ENCODE measurements at places on chromosomes 11 and 22. TPM values are rescaled to one million over a fixed set of nuclear protein-coding genes. Genes with fewer than 3 reads are reported as not detected.

DNA sequence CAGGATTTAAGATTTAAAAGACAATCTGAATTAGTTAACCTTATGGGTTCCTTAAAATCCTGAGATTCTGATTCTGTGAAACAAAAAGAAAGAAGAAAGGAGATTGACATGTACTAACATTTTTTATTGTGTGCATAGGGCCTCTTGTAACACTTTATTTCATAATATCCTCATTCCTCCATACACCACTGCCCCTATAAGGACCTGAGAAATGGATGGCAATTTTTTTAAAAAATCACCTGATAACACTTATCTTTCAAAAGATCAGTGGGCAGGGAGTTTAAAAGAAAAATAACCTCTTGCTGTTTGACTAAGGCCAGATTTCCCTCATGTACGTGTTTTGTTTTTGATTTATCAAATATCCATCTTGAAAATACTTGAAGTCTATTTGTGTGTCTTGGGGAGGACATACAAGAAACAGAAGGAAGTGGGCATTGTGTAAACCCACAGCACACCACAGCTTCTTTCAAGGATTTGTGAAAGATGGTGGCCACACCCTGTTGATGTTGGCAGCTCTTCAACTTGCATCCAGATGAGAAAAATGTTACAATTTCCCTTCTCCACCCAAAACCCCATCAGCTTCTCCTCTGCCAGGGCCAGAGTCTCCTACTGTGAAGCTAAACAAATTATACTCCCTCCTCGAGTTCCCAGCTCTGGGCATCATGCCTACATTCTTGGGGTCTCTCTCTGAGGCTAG lies 35.0 kb upstream of the MPEG1 start:
- DNase-seq = peak; percentile 47
- no peak overlapping the region for H3K27ac ChIP-seq
- no peaks in the 10 kb centered on the region for H3K36me3 ChIP-seq
- no peak overlapping the region for H3K4me3 ChIP-seq

DNA sequence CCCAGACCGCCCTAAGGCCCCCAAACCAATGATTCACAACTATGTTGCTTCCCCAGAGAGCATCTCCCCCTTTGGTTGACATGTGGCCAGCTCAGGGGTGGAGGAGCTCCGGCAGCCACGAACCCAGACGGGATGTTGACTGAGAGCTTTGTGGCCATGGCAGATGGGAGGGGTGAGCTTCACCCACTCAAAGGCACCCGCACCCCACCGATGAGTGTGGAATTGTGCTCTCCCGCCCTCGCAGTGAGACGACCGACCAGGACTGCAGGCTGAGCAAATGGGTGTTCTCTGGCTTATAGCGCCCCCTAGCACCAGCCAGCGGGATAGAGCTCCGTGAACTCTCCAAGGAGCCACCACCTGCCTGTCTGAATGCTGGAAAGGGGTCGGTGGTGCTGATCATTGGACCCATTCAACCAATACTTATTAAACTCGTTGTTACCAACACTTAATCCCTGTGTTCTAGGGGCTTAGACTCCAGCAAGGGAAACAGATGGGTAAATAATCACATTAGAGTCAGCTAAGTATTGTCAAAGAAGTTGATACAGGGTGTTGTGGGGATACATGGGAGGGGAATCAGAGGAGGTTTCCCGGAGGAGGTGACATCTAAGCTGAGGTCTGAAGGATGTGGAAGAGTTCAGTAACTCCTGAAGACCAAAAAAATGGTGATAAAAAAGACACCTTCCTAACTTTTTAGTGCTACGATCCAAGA lies 4.5 kb upstream of the TIMP3 start:
- no peaks in the 10 kb centered on the region for H3K36me3 ChIP-seq
- H3K27ac ChIP-seq = no peak overlapping the region
- no peaks in the 10 kb centered on the region for H3K27me3 ChIP-seq

DNA sequence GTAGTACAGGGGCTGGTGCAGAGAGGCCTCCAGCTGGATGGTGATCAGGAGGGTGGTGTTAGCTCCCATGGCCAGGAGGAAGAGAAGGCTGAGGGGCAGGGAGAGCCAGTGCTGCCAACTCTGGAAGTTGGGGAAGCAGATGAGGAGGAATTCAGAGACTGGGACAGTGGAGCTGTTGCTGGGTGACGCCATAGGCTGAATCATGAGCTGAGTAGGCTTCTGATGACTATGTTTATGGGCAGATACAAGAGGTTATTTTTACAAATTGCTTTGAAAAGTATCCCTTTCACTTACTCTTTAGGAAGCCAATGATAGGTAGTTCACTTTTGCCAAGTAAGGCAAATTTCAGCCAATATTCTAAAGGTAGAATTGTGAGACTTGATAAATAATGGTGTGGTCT lies 3.1 kb downstream of the OR56A1 start:
- H3K4me3 ChIP-seq = no peak overlapping the region
- H3K27me3 ChIP-seq = no peaks in the 10 kb centered on the region
- no peak for DNase-seq
- no peak overlapping the region for H3K27ac ChIP-seq

Gene OR5P2
- not detected for total RNA-seq

GRCh38 chr11:94854770-94855633 lies 86.8 kb downstream of the AMOTL1 start:
- no peaks in the 10 kb centered on the region for H3K4me1 ChIP-seq
- no peaks in the 10 kb centered on the region for H3K27me3 ChIP-seq
- no peaks in the 10 kb centered on the region for H3K36me3 ChIP-seq

DNA sequence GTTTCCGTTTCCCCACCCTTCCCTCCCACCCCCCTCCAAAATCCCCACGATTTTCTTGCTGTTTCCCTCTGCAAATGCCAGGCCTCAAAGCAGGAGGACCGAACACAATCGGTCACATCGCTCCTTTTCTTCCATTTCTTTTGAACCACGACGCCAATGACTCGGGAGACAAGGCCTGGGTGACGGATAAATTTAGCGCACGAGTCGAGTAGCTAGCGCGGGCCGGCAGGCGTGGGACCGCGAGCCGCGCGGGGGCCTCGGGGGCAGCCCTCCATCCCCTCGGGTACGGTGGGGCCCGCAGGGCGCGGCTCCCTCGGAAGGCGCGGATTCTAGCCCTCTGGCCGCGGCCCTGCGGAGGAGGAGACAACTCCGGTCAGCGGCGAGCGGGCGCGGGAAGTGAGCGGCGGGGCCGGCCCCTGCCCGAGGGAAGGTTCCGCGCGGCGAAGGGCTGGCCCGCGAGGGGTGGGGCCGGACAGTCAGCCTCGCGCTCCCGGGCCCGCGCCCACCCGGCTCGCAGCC lies 414 bp downstream of the JOSD1 start:
- H3K4me3 ChIP-seq = peak overlapping the region; percentile 86
- peak; percentile 78 for DNase-seq
- H3K27ac ChIP-seq = peak overlapping the region; percentile 45
- H3K36me3 ChIP-seq = no peaks in the 10 kb centered on the region
- H3K4me1 ChIP-seq = peaks cover 54% of the 10 kb centered on the region

Gene SCARF2
- total RNA-seq = 22.0 TPM

DNA sequence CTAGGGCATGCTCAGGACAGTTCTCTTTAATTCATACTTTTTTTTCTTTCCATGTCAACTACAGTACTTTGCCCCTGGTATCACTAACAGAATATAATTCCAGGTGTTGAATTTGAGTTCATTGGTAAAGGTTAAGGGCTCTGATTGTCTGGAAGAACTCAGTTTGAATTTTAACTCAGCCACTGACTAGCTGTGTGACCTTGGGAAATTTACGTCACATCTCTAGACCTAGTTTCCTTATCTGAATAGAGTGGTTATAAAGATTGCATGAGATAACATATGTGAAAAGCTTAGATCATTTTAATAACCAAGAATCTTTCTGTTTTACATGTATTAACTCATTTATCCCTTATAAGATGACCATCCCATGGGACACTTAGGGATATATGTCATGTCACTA lies 15.8 kb upstream of the ZC3H12C start:
- H3K4me1 ChIP-seq = no peaks in the 10 kb centered on the region
- peak overlapping the region; percentile 77 for H3K27ac ChIP-seq
- H3K4me3 ChIP-seq = no peak overlapping the region
- no peaks in the 10 kb centered on the region for H3K36me3 ChIP-seq
- no peaks in the 10 kb centered on the region for H3K27me3 ChIP-seq

- no peak for DNase-seq
- H3K4me3 ChIP-seq = no peak overlapping the region
- peaks cover 29% of the 10 kb centered on the region for H3K4me1 ChIP-seq
- no peaks in the 10 kb centered on the region for H3K36me3 ChIP-seq
- peak overlapping the region; percentile 20 for H3K27ac ChIP-seq
- H3K27me3 ChIP-seq = no peaks in the 10 kb centered on the region
Observed at GRCh38 chr11:10625281-10625981, 57.0 kb upstream of the LYVE1 start.

GRCh38 chr11:71342951-71343827 lies 90.8 kb upstream of the SHANK2 start:
- no peak overlapping the region for H3K27ac ChIP-seq
- no peaks in the 10 kb centered on the region for H3K36me3 ChIP-seq
- peak; percentile 79 for DNase-seq
- no peaks in the 10 kb centered on the region for H3K4me1 ChIP-seq

DNA sequence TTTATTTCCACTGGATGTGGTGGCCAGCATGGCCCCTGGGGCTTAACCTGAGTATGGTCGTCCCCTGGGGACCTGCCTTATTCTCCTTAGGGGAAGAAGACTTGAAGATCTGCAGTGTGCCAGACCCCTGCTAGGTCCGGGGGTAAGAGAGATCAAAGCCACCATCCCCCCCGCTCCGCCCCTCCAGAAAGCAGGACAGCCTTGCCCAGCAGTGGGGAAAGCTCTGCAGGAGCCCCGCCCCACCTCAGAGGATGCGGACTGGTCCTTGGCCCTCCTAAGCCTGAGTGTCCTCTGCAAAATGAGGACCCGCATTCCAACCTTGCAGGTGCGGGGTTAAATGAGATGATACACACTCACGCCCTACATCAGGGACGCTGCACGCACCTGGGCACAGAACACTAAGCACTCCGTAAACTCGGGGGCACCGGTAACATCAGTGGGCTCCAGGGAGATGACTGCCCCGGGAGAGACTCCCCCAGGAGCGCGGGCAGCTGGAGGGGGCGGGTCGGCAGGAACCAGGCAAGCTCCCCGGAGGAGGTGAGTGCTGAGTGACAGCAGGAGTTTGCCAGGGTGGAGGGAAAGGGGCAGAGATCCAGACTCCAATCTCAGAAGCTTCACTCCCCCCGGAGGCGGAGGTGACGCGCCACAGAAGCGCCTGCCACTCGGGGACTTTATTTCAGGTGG lies 564 bp upstream of the ANO1 start:
- no peak overlapping the region for H3K27ac ChIP-seq
- no peak overlapping the region for H3K4me3 ChIP-seq
- no peak for DNase-seq
- no peaks in the 10 kb centered on the region for H3K4me1 ChIP-seq
- no peaks in the 10 kb centered on the region for H3K36me3 ChIP-seq

GRCh38 chr11:41413843-41414242 lies 45.6 kb downstream of the LRRC4C start:
- DNase-seq = no peak
- H3K4me3 ChIP-seq = no peak overlapping the region
- no peak overlapping the region for H3K27ac ChIP-seq
- no peaks in the 10 kb centered on the region for H3K36me3 ChIP-seq
- H3K4me1 ChIP-seq = no peaks in the 10 kb centered on the region

- peaks cover 34% of the 10 kb centered on the region for H3K27me3 ChIP-seq
- no peak for DNase-seq
- no peak overlapping the region for H3K27ac ChIP-seq
Observed at GRCh38 chr22:49668402-49668801, 159.3 kb downstream of the BRD1 start.

DNA sequence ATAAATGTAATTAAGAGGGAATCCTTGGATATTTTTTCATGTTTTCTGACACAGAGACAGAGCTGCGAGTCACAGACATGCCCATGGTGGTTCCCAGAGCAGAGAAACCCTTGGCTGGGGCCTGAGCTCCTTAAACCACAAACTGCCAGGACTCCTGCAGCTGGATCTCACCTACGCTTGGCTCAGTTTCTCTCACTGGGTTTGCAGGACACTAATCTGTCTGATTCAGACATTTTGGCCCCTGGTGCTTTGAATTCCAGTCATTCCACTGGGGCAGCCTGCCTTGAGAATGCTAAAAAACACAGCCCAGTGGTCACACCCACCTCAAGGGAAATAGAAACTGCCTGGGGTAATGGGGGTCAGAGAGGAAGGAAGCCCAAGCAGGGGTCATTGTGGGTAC lies 122.6 kb downstream of the CCDC81 start:
- H3K4me3 ChIP-seq = no peak overlapping the region
- DNase-seq = no peak
- no peaks in the 10 kb centered on the region for H3K4me1 ChIP-seq
- no peaks in the 10 kb centered on the region for H3K36me3 ChIP-seq
- no peak overlapping the region for H3K27ac ChIP-seq

DNA sequence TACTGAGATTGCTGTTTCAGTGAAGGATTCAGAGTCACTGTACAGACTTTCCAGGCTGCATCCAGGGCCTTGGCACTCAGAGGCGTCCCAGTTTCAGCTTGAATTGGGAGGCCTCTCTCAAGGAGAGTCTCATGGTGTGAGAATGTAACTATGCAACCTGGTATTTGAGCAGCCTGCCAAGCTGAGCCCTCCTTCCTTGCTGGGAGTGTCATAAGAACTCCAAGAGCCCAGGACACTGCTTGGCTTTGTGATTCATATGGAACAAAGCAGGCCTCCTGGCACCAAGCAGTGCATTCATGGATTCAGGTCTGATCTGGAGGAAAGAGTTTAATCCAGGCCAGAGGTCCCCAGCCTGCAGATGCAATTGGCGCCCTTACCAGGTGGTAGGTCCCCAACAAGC lies 171.7 kb downstream of the DBX1 start:
- H3K4me3 ChIP-seq = no peak overlapping the region
- DNase-seq = no peak
- peaks cover 4% of the 10 kb centered on the region for H3K36me3 ChIP-seq

DNA sequence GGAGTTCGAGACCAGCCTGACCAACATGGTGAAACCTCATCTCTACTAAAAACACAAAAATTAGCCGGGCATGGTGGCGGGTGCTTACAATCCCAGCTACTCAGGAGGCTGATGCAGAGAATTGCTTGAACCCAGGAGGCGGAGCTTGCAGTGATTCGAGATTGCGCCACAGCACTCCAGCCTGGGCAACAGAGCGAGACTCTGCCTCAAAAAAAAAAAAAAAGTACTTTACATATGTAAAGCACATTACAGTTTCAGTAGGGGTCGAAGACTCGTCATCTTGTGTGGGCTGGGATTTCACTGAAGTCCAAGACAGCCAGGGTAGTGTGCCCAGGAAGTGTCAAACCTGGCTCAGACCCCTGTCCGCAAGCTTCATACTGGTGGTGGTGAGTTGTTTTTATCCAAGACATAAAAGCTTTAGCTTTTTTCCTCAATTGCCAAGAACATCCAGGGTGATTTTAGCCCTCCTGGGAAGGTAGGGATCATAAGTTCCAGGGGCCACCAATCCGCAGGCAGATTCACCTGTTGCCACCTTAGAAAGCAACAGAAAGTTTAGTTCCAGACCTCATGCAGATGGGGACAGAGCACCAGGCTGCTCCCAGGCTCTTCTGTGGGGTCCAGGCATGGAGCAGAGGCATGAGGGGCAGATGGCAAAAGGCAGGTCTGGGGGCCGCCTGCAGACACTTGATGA lies 21.6 kb upstream of the ADORA2A start:
- H3K27me3 ChIP-seq = no peaks in the 10 kb centered on the region
- no peaks in the 10 kb centered on the region for H3K36me3 ChIP-seq
- peak; percentile 17 for DNase-seq
- H3K4me1 ChIP-seq = peaks cover 74% of the 10 kb centered on the region
- peak overlapping the region; percentile 60 for H3K27ac ChIP-seq

All from adrenal gland (tissue), 19 donors.